ENCODE measurements at places on chromosomes 12 and 14. TPM values are rescaled to one million over a fixed set of nuclear protein-coding genes. Genes with fewer than 3 reads are reported as not detected.
A peak's percentile ranks its signal among the peaks of the same experiment; 100 is the strongest.

DNA sequence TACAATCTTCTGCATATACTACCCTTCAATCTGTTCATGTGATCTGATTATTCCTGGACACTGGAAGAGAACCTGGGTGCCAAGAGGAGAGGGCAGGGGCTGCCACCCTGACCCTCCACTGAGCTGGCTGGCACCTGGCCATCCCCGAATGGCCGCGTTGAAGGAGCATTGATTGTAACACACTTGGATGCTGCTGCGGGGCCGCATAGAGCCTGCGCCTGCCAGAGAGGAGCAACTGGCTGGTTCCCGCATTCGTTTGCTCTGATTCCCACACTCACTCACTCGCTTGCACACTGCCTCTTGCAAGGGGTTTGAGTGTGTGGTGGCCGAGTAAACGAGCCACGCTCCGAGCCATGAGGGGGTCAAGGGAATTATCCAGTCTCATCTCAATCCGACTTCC is 32.4 kb downstream of the PSEN1 start:
- H3K36me3 ChIP-seq = peaks cover 27% of the 10 kb centered on the region
- no peaks in the 10 kb centered on the region for H3K27me3 ChIP-seq
- H3K27ac ChIP-seq = no peak overlapping the region
- DNase-seq = no peak
- no peak overlapping the region for H3K4me3 ChIP-seq

DNA sequence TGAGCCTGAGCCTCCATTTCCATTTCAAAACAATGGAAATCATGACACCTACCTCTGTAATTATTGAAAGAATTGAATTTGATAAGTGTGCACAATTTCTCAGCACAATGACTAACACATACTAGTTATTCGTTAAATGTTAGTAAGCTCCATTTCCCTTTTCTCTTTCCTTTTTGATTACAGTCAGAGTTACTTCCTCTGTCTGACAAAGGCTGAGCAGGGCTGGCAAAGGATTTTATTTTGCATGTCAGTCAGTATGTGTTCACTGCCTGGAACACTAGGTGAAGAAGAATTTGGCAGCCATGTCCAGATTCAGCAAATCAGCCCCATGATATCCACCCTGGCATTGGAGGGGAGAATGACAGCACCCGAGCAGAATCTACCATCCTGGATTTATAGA is 12.2 kb upstream of the RHOJ start:
- no peak overlapping the region for H3K4me3 ChIP-seq
- H3K27me3 ChIP-seq = no peaks in the 10 kb centered on the region
- DNase-seq = peak; percentile 43
- H3K4me1 ChIP-seq = no peaks in the 10 kb centered on the region
- H3K27ac ChIP-seq = no peak overlapping the region
- H3K36me3 ChIP-seq = no peaks in the 10 kb centered on the region

GRCh38 chr14:55699131-55700057 is 119.4 kb downstream of the KTN1 start:
- DNase-seq = peak; percentile 60
- H3K27me3 ChIP-seq = no peaks in the 10 kb centered on the region
- H3K4me1 ChIP-seq = peaks cover 22% of the 10 kb centered on the region
- no peak overlapping the region for H3K4me3 ChIP-seq
- H3K36me3 ChIP-seq = no peaks in the 10 kb centered on the region

DNA sequence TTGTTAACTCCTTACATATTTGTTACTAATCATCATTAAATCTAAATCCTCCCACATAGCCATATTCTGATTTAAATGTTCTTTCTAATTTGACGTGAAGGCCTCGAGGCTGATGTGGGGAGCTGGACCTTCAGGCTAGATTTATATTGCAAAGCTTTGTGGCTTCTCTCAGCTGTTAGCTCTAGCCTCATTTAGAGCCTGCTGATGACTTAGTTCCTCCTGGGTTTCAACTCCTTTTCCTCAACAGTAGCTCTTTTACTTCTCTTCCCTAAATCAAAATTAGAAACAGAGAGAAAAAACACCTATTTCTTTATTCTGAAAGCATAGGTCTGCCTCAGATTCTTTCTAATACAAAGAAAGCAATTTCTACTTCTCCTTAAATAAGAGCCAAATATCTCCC is 477.5 kb upstream of the CCDC196 start:
- peak overlapping the region; percentile 20 for H3K27ac ChIP-seq
- no peaks in the 10 kb centered on the region for H3K36me3 ChIP-seq
- peak; percentile 17 for DNase-seq
- H3K4me3 ChIP-seq = peak overlapping the region; percentile 29
- H3K27me3 ChIP-seq = 0 out of 2 replicates have a peak, but pooled peaks cover 4% of the 10 kb centered on the region

- H3K4me1 ChIP-seq = no peaks in the 10 kb centered on the region
- H3K27me3 ChIP-seq = no peaks in the 10 kb centered on the region
- H3K36me3 ChIP-seq = no peaks in the 10 kb centered on the region
- DNase-seq = no peak
Observed at GRCh38 chr14:33240466-33240865, 301.8 kb downstream of the NPAS3 start.

DNA sequence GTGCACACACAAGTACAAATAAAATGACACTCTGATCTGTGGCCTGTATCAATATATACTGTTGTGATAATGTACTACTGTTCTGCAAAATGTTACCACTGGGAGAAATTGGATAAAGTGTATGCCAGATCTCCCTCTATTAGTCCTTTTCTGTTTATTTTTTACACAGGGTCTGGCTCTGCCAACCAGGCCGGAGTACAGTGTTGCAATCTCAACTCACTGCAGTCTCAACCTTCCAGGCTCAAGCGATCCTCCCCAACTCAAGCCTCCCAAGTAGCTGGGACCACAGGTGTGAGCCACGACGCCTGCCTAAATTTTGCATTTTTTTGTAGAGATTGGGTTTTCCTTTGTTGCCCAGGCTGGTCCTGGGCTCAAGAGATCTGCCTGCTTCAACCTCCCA is 1.9 kb downstream of the NT5DC3 start:
- H3K36me3 ChIP-seq = no peaks in the 10 kb centered on the region
- H3K27me3 ChIP-seq = no peaks in the 10 kb centered on the region
- no peak overlapping the region for H3K4me3 ChIP-seq
- DNase-seq = no peak

GRCh38 chr12:64991121-64991611 is 129.9 kb downstream of the WIF1 start:
- H3K4me3 ChIP-seq = no peak overlapping the region
- H3K4me1 ChIP-seq = no peaks in the 10 kb centered on the region
- no peaks in the 10 kb centered on the region for H3K27me3 ChIP-seq

- no peaks in the 10 kb centered on the region for H3K27me3 ChIP-seq
- H3K27ac ChIP-seq = no peak overlapping the region
- no peaks in the 10 kb centered on the region for H3K4me1 ChIP-seq
- no peak overlapping the region for H3K4me3 ChIP-seq
Observed at GRCh38 chr14:106551265-106551664, 1024.9 kb downstream of the TMEM121 start.

GRCh38 chr14:25988536-25988935 is 609.3 kb downstream of the NOVA1 start:
- no peak overlapping the region for H3K27ac ChIP-seq
- no peaks in the 10 kb centered on the region for H3K36me3 ChIP-seq
- H3K4me3 ChIP-seq = no peak overlapping the region
- no peaks in the 10 kb centered on the region for H3K27me3 ChIP-seq

DNA sequence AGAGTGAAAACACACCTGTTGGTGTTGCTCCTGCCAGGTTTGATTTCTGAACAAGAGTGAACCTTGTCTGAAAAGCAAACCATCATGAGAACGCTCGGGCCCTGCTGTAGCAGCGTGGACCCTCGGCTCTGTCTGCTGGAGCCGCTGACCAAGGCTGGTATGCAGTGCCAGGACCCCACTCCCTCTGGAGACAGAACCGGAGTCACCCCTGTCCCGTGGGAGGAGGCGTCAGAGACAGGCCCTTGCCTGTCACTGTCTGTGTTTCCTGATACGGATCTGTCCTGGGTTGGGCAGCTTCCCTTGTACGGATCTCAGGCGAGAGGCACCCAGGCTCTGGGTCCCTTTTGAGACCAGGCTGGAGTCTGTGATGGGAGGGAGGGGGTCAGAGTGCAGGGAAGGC is 111.6 kb downstream of the ADGRD1 start:
- H3K27ac ChIP-seq = no peak overlapping the region
- H3K4me1 ChIP-seq = no peaks in the 10 kb centered on the region
- no peaks in the 10 kb centered on the region for H3K36me3 ChIP-seq
- H3K4me3 ChIP-seq = no peak overlapping the region
- H3K27me3 ChIP-seq = no peaks in the 10 kb centered on the region
- DNase-seq = no peak

DNA sequence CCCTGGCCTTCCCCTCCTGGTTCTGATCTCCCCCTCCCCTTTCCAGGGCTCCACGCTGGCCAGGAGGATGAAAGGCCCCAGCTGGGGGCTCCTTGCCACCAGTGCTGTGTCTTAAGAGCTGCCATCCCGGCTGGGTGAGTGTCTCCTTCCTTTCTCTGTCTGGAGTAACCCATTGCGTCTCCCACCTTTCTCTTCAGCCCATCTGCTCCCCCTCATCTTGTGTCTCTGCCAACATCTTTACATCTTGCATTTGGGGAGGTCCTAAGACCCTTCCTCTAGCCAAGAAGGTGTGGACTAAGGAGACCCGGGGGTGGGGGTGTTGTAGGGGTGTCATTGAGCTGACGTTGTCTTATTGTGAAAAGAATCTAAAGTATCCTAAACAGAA is 505 bp downstream of the BCL2L2 start:
- no peak for DNase-seq
- H3K4me3 ChIP-seq = peak overlapping the region; percentile 98
- H3K36me3 ChIP-seq = peaks cover 20% of the 10 kb centered on the region
- H3K4me1 ChIP-seq = peaks cover 22% of the 10 kb centered on the region
- peak overlapping the region; percentile 85 for H3K27ac ChIP-seq

GRCh38 chr12:124185971-124186686 is 108.8 kb upstream of the RFLNA start:
- no peak overlapping the region for H3K27ac ChIP-seq
- H3K27me3 ChIP-seq = no peaks in the 10 kb centered on the region
- no peaks in the 10 kb centered on the region for H3K36me3 ChIP-seq
- no peaks in the 10 kb centered on the region for H3K4me1 ChIP-seq
- no peak overlapping the region for H3K4me3 ChIP-seq

- H3K27ac ChIP-seq = no peak overlapping the region
- H3K4me1 ChIP-seq = peaks cover 10% of the 10 kb centered on the region
- H3K4me3 ChIP-seq = no peak overlapping the region
- H3K36me3 ChIP-seq = no peaks in the 10 kb centered on the region
Observed at GRCh38 chr12:6234906-6235305, 34.7 kb downstream of the CD9 start.

DNA sequence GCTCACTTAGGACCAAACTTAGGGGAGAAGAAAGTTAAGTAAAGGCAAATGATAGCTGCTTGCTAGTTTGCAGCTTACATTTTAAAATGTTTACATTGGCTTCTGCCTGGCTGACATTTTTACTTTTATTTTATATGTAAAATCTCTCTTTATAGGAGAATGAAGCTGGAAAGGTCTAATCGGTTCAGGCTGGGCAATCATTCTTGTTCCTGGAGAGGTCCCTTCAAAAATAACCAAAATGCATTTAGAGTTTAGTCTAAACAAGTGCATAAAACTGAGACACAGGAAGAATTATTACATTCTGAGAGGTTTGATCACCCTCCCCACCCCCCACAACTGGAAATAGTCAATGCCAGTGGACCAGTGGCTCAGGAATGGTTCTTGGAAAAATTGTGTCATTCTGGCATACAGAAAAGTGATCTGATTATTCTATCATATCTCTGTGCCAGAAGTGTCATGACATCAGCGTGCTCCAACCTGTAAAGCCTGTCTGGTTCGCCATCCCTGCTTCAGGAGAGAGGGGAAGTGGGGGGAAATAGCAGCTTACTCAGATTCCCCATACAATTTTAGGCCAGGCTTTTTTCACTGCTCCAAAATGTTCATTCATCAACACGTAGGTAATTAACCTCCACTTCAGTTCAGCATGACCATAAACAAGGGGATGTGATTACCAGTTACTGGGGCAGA is 4.2 kb downstream of the PRICKLE1 start:
- 0 out of 2 replicates have a peak overlapping the region, but pooled peaks have one; percentile 3 for H3K27ac ChIP-seq
- H3K4me1 ChIP-seq = peaks cover 49% of the 10 kb centered on the region

OTX2 gene
- not detected for total RNA-seq

FAM181A gene
- not detected for total RNA-seq

CFAP54 gene
- 2.0 TPM for total RNA-seq

PLEKHD1 gene
- not detected for total RNA-seq

STYK1 gene
- total RNA-seq = 1.1 TPM

FGD6 gene
- 6.4 TPM for total RNA-seq

INHBC gene
- not detected for total RNA-seq

GRIP1 gene
- not detected for total RNA-seq

NTF3 gene
- 4.8 TPM for total RNA-seq

AKAP5 gene
- 0.89 TPM for total RNA-seq
